Renal pelvis (tissue), 12 donors: ENCODE measurements at places on chromosomes 2 and 18. TPM values are rescaled to one million over a fixed set of nuclear protein-coding genes. Genes with fewer than 3 reads are reported as not detected.

CTDP1 gene
- polyA plus RNA-seq = 17.4 TPM

FIGLA gene
- not detected for polyA plus RNA-seq

RAB17 gene
- polyA plus RNA-seq = 10.1 TPM

MTX2 gene
- 89.9 TPM for polyA plus RNA-seq

COL6A3 gene
- 257 TPM for polyA plus RNA-seq

PEX13 gene
- 26.6 TPM for polyA plus RNA-seq

LPIN1 gene
- polyA plus RNA-seq = 18.3 TPM

FAM237A gene
- not detected for polyA plus RNA-seq

CD8A gene
- 0.36 TPM for polyA plus RNA-seq

ALLC gene
- polyA plus RNA-seq = not detected

ZEB2 gene
- 126 TPM for polyA plus RNA-seq

- no peak for DNase-seq
Measured at GRCh38 chr2:241047253-241048010, 49.0 kb downstream of the SNED1 start.

- no peak for DNase-seq
Measured at GRCh38 chr18:7950380-7951136, 383.4 kb downstream of the PTPRM start.

GRCh38 chr2:179021258-179021657 is 28.7 kb downstream of the CCDC141 start:
- DNase-seq = no peak

- DNase-seq = no peak
Measured at GRCh38 chr2:96530474-96531357, 5.8 kb upstream of the ARID5A start.

DNA sequence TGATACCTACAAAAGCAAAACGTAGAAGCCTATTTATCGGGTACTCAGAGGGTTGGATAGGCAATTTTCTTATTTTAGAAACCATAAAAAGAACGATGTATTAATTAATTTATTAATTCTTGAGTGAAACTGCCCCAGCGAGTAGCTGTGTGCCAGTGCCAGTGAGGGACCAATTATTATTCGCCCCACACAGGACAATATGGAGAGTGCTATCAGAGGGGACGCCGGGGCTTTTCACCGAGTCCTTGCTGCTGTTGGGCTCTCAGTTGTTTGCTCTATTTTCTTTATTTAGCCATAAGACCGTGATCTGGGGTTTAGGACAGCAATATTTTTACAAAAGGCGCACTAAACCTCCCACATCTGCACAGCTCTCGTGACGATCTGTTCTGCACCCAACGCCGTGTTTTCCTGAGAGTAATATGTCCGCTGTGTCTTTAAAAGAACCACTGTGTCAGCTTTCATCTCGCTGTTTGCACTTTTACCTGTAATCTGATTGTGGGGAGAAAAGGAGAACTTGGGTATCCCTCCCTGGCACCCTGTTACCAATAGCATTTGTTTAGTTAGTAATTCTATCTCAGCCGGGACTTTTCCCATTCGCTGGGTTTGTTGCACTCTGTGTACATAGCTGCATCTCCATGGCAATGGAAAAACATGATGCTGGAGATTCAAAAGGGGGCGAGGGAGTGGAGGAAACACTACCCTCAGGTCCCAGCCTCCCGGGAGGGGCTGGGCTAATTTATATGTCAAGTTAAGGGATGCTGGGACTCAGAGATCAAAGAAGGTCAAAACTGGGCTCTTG is 30.1 kb upstream of the ZNF516 start:
- DNase-seq = peak; percentile 97

GRCh38 chr2:201572846-201573508 is 70.3 kb downstream of the TMEM237 start:
- DNase-seq = no peak

GRCh38 chr2:72141032-72141645 is 6.5 kb downstream of the CYP26B1 start:
- DNase-seq = no peak

DNA sequence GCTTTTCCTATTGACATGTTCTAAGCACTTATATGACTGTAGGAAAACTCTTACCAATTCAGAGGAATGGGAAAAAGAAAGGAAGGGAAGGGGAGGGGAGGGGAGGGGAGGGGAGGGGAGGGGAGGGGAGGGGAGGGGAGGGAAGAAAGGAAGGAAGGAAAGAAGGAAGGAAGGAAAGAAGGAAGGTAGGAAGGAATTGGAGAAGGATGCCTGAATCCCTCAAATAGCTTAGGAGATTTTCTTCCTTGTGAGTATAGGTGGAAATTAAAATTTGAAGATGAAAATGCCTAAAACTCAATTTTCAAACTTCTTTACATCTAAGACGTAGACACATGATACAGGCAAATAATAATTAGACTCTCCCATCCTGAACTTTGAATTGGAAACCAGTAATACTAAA is 463.1 kb downstream of the SATB2 start:
- DNase-seq = no peak

GRCh38 chr2:38113051-38113450 is 37.1 kb upstream of the CYP1B1 start:
- DNase-seq = no peak

DNA sequence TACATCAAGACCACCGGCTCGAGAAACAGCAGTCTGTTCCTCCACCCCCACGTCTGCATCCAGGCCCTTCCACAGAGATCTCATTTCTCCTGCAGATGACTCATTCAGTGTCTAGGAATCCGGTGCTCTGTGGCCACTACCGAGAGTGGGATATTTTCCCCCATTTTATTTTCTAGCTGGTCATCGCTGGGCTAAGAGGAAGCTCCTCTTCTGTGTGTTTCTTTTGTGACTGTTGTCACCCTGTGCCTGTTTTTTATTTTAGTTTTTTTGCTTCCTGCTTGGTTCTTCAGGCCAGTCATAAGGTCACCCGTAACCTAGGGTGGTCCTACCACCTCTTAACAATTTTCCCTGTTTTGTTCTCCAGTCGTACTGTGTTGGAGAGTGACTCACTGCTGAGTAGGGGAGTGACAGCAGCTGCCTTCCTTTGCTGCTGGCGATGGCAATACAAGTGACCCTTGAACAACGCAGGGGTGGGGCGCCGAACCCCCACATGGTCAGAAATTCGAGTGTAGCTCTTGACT is 6.7 kb downstream of the RAMP1 start:
- DNase-seq = no peak

- no peak for DNase-seq
Measured at GRCh38 chr2:209965723-209966122, 36.7 kb upstream of the RPE start.

DNA sequence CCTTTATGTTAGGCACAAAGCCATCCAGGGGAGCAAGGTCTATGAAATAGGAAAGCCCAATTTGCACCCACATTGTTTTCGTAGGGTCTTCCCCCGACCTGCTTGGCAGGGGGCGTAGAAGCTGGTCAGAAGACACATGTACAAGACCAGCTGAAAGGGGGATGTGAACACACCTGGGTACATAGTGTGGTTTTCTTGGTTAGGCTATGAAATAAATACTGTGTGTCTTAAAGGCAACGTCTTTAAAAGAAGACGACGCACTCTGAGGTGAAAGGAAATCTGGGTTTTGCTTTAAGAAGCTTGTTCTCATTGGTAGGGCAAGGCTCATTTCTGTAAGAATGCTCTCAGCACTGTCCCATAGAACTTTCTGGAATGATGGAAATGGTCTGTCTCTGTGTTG is 60.0 kb upstream of the KLF7 start:
- no peak for DNase-seq

DNA sequence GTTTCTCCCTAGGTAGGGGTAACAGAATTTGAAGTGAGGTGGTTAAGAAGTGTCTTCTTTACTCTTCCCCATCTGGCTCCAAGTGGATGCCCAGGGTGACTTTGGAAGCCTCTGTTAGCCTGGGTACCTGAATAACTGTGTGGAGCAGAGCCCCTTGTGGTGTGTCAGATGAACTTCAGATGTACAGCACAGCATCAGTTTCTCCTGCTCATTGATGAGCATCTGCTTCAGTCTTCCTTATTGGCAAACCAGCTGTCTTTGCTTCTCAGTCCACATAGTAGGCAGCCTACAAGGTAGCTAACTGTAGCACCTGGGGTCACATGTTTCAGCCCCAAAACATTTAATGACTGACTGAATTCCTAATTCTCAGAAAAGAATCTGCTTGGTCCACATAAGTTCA is 56.2 kb upstream of the ATP8B1 start:
- DNase-seq = no peak

DNA sequence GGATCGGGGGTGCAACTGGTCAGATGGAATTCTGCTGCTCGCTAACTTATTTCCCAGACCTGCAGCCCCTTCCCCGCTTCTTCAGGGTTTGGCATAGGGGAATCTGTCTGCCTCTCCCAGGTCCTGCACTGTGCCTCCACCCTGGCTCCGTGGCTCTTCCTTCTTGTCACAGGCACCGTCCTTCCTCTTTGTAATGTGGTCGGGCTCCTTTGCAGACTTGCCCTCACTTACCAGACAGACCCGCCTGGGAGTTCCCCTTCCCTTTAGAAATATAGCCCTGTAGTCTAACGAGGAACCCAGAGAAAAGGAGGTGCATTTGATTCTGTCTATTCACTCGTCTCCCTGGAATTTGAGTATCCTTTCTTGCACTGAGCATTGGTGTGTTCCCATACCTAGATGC is 63.9 kb upstream of the PAX8 start:
- DNase-seq = no peak

DNA sequence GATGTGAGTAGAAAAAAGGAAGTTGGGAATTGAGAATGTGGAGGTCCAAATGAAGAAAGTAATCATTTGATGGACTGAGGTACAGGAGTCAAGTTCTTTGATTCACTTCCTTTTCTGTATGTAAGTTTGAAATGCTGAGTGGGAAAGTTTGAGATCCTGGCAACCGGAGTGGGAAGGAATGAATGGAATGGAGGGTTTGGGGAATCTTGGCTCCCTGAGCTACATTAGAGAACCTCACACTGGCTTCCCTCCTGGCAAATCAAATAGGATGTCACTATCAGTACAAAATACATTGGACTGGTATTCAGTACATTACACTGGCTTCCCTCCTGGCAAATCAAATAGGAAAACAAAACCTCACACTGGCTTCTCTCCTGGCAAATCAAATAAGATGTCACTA is 9.8 kb upstream of the RNF138 start:
- no peak for DNase-seq
